SJSA1 (cell line): ENCODE measurements at places on chromosomes 4 and X. TPM values are rescaled to one million over a fixed set of nuclear protein-coding genes. Genes with fewer than 3 reads are reported as not detected.
A peak's percentile ranks its signal among the peaks of the same experiment; 100 is the strongest.

DNA sequence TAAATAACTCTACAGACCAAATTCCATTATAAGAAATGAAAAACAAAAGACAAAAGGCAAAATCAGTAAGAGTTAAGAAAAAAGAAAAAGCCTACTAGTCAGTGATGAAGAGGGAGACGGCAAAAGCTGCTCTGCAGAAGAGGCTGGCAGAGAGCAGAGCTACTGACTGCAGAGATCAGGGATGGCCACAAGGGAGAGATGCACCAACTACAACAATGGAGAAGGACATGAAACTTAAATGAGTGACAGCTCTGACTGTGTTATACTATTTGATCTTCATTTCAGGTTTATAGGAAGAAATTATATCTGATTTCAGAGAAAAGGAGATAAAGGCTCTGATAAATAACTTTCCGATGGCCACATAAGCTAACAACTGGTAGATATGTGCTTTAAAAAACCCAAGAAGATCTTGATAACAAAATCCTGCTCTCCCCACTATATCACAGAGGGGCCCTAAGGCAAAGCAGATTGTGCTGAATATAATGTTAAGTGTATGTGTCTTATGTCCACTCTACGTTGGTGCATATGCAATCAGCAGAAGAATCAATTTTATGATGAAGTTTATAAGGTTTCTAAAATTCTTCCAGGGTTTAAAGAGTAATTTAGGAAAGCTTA, 58.4 kb upstream of the COX18 start:
- DNase-seq, result no peak

DNA sequence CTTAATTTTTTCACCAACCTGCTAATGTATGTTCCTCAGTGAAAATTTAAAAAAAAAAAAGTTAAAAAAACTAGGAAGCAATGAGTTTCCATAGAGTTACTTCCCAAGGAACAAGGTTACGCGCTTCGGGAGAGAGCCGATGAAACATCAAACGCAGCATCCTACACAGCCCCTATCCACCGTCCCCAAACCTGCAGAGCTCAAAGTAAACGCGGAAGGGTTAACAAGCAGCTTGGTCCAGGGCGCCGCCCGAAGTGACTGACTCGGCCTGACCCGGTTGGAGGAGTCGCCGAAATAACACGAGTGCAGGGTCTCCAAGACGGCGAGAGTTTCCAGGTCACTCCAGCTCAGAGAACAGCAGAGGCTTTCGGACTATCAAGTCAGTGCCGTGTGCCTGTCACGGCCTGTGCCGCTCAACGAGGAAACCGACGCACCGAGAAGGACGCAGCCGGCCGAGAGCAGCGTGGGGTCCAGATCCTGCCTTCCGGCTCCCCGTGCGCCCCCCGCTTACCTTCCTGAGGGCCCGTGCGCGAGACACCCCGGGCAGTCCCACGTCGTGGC, 512 bp downstream of the NOP14 start:
- no peak for DNase-seq

DNA sequence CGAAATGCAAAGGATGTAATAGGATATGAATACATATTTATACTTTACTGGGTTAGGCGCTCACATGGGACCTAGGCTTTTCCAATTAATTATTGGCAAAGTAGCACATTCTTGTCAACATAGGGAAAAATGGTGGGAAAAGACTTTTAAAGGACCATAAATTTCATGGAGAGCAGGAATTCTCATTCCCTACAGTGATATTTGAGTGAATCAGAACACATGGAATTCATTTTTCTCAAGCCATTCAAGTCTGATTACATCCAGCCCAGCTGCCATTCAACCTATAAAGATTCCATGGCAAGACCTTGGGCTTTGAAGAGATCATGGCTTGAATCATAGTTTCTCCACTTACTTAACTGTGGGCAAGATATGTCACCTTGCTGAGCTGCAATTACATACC, 150.4 kb downstream of the SOWAHB start:
- no peak for DNase-seq

DNA sequence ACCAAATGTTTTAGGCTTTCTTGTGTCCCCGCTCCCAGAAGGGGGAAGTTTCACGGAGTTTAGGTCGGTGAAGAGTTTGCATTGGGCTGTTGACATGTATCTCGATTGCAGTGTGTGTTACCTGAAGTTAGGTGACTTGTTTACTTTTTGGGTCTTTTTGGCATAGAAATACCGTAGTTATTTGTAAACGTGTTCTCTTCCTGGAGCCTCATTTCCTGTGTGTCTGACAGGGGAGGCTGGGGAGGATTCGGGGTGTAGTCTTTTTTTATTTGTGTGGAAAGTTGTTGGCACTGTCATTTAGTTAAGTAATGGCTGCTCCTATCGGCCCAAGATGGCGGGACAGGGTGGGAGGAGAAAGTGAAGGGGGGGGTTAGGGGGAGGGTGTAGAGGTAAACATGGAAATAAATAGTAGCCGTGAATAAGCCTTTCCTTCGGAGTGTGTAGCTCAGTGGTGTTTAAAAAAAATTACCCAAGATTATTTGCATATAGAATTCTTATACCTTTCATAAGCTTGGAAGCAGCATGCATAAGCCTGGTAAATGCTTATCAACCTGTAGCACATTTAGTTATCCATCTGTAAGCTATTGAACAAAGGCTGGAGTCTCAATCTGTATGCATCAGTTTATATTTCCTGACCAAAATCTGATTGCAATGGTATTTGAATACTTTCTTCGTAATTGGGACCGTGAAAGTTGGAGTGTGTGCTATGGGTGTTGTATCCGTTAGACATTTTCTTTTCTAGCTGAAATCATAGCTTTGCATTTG, 1.6 kb downstream of the KDM6A start:
- DNase-seq, result peak; percentile 37

- DNase-seq, result no peak
These were observed 332.0 kb downstream of the GRXCR1 start for GRCh38 chr4:43224559-43224958.

DNA sequence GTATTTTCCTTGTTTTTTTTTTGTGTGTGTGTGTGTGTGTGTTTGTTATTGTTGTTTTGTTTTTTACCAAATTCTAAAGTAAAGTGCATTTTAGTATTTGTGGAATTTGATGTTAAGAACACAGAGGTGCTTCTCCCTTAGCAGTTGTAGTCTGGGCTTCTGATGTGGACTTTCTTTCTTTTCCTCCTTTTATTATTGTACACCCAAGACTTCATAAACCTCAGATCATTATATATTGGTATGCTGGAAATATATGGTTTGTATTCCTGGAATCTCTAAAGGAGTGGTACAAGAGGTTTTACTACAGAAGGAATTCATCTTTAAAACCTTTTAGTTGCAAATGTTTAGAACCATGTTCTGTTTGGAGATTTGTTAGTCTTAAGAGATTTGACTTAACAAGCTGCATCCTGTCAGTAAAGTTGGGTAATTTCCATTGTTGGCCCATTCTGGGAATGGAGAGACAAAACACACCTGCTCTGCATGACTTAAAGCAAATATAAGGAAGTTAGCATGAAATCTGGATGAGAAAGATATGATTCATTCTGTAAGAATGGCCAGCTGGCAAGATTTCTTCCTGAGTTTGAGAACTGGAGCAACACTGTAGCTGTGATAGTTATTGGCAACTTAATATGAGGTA, 64.0 kb downstream of the SMAD1 start:
- DNase-seq, result no peak

DNA sequence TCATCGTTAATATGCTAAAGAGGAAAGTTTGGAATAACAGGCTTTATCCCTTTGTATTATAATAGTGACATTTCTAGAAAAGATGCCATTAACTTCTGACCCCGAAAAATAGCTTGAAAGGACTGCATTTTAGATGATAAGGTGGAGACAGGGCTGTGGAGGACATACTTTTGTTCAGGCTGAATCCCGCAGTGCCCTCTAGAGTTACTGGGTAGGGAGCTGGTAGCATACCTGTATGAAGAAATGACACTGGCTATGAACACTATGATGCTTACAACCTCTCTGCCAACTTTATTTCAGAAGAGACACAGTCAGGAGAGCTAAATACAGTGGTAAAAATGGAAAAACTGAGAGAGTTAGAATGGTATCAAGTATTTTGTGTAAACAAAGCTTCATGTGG, 8.1 kb downstream of the IL1RAPL1 start:
- DNase-seq, result no peak

- no peak for DNase-seq
These were observed 862.8 kb downstream of the TRIML1 start for GRCh38 chr4:189001971-189002450.

DNA sequence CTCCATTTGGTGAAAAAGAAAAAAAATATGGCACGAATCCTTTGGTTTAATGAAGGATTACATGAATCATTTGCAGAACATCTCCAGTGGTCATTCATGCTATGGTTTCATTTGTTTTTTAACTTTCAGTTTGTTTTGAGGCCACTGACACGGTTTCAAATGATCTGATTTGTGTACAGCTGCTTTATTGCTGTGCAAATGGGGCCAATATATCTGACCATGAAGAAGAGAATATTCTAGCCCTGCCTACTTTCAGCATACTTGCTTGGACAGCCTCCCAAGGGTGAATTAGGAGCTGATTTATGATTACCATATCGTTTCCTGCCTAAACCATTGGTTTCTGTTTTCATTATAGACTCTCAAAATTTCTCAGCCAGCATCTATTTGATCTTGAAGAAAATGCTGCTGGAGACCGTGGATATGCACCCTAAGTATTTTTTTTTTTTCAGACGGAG, 30.7 kb downstream of the SPARCL1 start:
- no peak for DNase-seq

DNA sequence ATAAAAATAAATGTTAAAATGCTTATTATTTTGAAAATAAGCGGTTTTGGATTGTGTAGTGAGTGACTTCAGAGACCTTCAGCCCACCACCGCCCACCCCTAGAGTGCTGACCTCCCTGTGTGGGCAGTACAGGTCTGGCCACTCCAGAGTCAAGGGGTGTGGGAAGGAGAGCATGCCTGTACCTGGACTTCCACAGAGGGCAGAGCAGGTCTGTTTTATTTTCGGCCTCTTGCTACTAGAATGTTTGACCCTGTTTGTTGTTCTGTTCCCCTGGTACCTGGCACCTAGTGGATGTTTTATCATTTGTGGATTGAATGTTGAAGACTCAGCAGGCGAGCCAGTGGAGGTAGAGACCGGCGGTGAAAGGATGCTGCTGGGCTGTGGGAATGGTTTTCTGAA, 14.3 kb downstream of the PIGG start:
- no peak for DNase-seq

DNA sequence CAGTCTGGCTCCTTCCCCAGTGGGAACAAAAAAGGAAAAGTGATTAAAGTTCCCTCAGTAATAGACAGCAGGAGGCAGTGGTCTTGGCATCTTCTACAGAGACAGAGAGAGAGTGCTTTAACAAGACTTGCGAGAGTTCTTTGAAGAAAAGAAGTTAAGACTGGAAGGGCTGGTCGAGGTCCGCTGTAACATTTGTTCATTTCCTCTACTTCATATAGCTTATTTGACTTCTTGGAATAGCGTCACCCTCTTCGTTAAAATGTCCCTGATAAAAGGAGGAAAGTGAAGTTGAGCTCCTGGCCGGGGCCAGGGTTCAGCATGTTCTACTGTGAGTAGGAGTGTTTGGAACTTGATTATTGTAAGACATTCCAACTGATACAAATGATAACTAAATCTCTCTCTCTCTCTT, 179.8 kb downstream of the SLIT2 start:
- DNase-seq, result no peak

DNA sequence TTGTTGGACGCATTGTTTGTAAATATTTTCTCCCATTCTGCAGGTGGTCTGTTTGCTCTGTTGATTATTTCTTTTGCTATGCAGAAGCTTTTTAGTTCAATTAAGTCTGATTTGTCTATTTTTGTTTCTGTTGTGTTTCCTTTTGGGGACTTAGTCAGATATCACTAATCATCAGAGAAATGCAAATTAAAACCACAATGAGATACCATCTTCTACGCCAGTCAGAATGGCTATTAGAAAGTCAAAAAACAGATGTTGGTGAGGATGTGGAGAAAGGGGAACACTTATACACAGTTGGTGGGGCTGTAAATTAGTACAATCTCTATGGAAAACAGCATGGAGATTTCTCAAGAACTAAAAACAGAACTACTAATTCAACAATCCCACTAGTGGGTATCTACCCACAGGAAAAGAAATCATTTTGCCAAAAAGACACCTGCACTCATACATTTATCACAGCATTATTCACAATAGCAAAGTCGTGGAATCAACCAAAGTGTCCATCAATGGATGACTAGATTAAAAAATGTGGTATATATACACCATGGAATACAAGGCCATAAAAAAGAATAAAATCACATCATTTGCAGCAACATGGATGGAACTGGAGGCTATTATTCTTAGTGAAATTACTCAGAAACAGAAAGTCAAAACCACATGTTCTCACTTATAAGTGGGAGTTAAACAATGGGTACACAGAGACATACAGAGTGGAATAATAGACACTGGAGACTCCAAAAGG, 8.1 kb downstream of the COQ2 start:
- no peak for DNase-seq

DNA sequence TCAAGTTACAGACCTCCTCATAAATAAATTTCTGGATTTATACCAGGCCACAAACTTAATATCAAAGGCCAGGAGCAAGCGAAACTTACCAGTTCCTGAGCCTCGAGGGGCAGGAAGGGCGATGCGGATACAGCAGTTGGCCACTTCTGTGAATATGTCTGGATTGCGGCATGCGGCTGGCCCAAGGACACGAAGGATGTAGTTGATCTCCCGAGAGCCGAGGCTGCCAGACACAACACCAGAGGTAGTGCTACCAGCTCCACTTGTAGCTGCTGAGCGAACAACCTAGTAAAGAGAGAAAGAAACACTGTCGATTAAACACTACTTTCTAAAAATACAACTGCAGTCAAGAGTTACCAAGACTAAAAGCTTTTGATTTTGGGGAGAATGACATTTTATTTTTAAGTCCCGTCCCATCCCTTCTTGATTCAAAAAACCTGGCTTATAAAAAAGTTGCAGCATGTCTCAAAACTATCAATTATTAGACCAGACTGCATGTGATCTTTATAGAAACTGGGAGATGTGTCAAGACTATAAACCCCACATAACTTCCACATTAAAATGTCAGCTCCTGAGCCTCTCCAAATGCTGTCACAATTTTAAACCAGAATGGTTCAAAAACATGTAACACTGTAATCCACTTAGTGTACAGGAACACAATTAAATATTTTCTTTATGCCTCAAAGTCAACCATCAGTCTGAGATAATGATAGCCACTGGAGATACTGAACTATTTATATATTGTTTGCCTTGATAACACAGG, 105.6 kb downstream of the HUWE1 start:
- no peak for DNase-seq

- no peak for DNase-seq
These were observed 58.0 kb upstream of the XIAP start for GRCh38 chrX:123801901-123802300.

- no peak for DNase-seq
These were observed 24.7 kb upstream of the FRAS1 start for GRCh38 chr4:78032446-78032845.

The GRPR gene
- 0.47 TPM in 1 of 2 replicates, not detected in the other for total RNA-seq

The NPY5R gene
- total RNA-seq, result not detected in 2 replicates

The GLOD5 gene
- not detected in 2 replicates for total RNA-seq

The TKTL2 gene
- total RNA-seq, result not detected in 2 replicates

The F11 gene
- total RNA-seq, result not detected in 2 replicates

The DNAAF6 gene
- not detected in 2 replicates for total RNA-seq

The SPANXB1 gene
- total RNA-seq, result not detected in 2 replicates

The FAM47A gene
- total RNA-seq, result not detected in 2 replicates

The TRIM60 gene
- not detected in 2 replicates for total RNA-seq
